Activated CD4-positive, alpha-beta memory T cell treated with anti-CD3 and anti-CD28 coated beads, Interleukin-2, amount 10 ng/mL, durations not matched to agents 7 days and 5 days (primary cell): ENCODE measurements at places on chromosomes 13 and 19.

- no peak for DNase-seq
These were observed 673.2 kb downstream of the UQCRFS1 start for GRCh38 chr19:28539759-28540158.

DNA sequence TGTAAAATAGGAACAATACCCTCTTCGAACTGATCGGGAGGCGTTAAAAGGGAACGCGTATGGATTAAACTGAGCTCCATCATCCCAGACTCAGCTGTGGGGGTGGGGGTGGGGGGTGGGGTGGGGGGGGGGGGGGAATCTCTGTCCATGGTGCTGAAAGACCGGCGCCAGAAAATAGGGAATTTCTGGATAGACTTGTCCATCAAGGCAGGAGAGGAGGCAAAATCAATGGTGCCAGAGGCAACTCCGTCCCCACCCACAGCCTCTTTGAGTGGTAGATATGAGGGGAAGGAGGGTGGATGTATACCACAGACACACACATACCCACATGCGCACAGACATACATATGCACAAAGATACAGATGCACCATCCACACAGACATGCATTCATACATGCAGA, 37.4 kb downstream of the ZNF787 start:
- no peak for DNase-seq

DNA sequence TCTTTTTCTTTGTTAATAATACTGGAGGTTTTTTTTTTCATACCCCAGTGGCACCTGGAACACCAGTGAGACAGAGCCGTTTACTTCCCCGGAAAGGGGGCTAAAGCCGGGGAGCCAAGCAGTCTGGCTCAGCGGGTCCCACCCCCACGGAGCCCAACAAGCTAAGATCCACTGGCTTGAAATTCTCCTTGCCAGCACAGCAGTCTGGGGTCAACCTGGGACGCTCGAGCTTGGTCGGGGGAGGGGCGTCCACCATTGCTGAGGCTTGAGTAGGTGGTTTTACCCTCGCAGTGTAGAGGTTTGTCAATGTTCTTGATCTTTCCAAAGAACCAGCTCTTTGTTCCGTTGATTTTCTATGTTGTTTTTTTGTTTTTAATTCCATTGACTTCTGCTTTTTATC, 94.6 kb upstream of the DIAPH3 start:
- no peak for DNase-seq

DNA sequence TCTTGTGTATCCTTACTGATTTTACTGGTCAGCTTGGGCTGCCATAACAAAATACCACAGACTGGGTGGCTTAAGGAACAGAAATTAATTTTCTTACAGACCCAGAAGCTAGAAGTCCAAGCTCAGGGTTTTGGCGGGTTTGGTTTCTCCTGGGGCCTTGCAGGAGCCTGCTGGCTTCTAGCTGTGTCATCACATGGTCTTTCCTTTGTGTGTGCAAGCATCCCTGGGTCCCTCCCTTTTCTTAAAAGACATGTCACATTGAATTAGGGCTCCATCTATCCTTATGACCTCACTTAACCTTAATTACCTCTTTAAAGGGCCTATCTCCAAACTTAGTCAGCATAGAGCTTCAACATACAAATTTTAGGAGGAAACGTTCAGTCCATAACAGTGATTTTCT, 23.4 kb downstream of the UBAC2 start:
- DNase-seq, result no peak

- DNase-seq, result no peak
These were observed 64.7 kb downstream of the COL4A2 start for GRCh38 chr13:110371550-110372465.

- no peak for DNase-seq
These were observed 8.4 kb downstream of the REXO1 start for GRCh38 chr19:1839658-1840540.

GRCh38 chr13:113317031-113317430, 20.0 kb downstream of the LAMP1 start:
- no peak for DNase-seq
